Suprapubic skin (tissue), 4 donors: ENCODE measurements at places on chromosomes 5 and 9. TPM values are rescaled to one million over a fixed set of nuclear protein-coding genes. Genes with fewer than 3 reads are reported as not detected.

DNA sequence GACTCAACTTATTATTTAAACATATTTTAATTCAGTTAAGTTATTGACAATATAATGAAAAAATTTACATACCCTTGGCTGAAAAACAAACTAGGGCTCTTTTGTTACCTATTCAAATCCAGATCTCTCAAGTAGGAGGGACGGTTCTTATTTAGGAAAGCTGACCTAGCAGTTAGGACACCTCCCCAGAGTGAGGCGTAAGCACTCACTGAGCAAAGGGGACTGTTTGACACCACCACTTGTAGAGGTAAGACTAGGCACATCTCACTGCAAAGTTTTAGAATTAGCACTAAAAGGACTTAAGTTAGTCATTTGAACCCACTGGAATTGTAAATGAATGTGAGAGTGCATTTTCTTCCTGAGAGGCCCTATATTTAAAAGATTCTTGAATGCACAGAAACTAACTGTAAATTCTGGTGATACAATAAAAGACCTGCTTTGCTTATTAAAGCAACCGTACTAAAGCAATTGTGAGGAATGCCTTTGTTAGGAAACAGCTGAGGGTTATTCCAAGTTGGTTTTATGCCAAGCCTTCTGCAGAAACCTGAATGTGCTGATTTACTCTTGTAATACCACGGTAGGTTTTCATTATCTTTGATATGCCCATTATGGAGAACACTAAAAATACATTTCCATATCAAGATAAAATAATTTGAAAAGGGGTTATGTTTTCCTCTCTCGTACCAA is 16.2 kb downstream of the HACD4 start:
- no peak for DNase-seq
- H3K4me3 ChIP-seq = no peak overlapping the region
- no peaks in the 10 kb centered on the region for H3K27me3 ChIP-seq
- peaks cover 12% of the 10 kb centered on the region for H3K36me3 ChIP-seq

LCN6 gene
- 4.0 TPM for total RNA-seq

GRCh38 chr9:4700932-4701331 is 21.6 kb downstream of the CDC37L1 start:
- no peak overlapping the region for H3K27ac ChIP-seq
- H3K27me3 ChIP-seq = no peaks in the 10 kb centered on the region
- H3K4me3 ChIP-seq = no peak overlapping the region
- no peaks in the 10 kb centered on the region for H3K4me1 ChIP-seq

DNA sequence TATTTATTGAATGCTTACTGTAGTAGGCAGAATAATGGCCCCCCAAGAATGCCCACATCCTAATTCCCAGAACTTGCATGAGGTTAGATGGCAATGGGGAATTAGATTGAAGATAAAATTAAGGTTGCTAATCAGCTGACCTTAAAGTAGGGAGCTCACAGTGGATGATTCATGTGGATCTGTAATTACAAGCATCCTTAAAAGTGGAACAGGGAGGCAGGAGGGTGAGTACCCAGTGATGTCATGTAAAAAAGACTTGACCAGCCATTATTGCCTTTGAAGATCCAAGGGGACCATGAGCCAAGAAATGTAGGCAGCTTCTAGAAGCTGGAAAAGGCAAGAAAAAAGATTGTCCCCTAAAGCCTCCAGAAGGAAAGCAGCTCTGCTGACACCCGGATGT is 71.4 kb downstream of the GABBR2 start:
- H3K27me3 ChIP-seq = peaks cover 3% of the 10 kb centered on the region
- no peak overlapping the region for H3K27ac ChIP-seq
- DNase-seq = no peak
- no peaks in the 10 kb centered on the region for H3K4me1 ChIP-seq
- H3K4me3 ChIP-seq = no peak overlapping the region
- no peaks in the 10 kb centered on the region for H3K36me3 ChIP-seq

KCNV2 gene
- total RNA-seq = not detected

- H3K27ac ChIP-seq = no peak overlapping the region
- no peaks in the 10 kb centered on the region for H3K27me3 ChIP-seq
- DNase-seq = no peak
- peaks cover 51% of the 10 kb centered on the region for H3K36me3 ChIP-seq
- no peaks in the 10 kb centered on the region for H3K4me1 ChIP-seq
- no peak overlapping the region for H3K4me3 ChIP-seq
Measured at GRCh38 chr5:113039229-113039933, 62.8 kb downstream of the DCP2 start.

GFPT2 gene
- total RNA-seq = 5.1 TPM
